ENCODE measurements at places on chromosomes 7 and 10.

GRCh38 chr7:28258240-28258639, 77.6 kb upstream of the JAZF1 start:
- DNase-seq: no peak

- DNase-seq: no peak
Measured at GRCh38 chr10:52752801-52753445, 19.7 kb downstream of the MBL2 start.

GRCh38 chr10:119531067-119531466, 11.5 kb downstream of the RGS10 start:
- DNase-seq: no peak

GRCh38 chr10:89659143-89660131, 14.4 kb upstream of the PANK1 start:
- DNase-seq: no peak

GRCh38 chr10:34294137-34294536, 521.0 kb downstream of the PARD3 start:
- DNase-seq: no peak

GRCh38 chr10:11913079-11913641, 90.0 kb downstream of the PROSER2 start:
- no peak for DNase-seq

- no peak for DNase-seq
Measured at GRCh38 chr7:253581-254336, 36.2 kb upstream of the FOXL3 start.

GRCh38 chr10:34235164-34235832, 579.8 kb downstream of the PARD3 start:
- no peak for DNase-seq

- no peak for DNase-seq
Measured at GRCh38 chr7:136912339-136912738, 43.9 kb downstream of the CHRM2 start.

GRCh38 chr10:73872190-73872710, 2.1 kb downstream of the CAMK2G start:
- DNase-seq: no peak

DNA sequence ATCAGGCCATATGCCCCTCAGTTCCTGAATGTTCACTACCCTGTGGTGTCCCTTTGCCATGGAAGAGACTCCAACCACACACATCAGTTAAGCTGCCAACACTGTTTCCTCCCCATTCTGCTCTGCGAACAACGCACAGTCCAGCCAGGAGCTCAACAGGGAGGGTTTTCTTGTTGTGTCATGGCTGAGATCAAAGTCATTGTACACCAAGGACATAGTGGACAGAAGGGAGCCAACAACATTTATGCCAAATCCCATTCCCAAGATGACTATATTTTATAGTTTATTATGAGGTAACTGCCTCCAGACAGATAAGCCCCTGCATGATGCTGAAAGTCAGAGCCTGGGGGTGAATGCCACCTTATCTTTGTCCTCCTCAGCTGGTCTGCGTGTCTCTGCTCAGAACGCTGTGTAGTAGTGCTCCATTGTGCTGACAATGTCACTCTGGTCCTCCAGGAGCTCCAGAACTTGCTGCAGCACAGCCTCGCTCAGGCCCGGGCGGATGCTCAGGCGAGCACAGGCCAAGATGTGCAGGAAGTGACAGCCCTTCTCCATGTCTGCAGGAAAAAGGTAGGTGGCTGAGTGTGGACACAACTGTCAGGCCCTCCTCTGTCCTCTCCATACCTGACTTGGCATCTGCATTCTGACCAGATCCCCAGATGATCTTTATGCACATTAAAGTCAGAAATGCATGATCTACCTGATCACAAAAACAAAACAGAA, 27.1 kb upstream of the SH3PXD2A start:
- DNase-seq: no peak

DNA sequence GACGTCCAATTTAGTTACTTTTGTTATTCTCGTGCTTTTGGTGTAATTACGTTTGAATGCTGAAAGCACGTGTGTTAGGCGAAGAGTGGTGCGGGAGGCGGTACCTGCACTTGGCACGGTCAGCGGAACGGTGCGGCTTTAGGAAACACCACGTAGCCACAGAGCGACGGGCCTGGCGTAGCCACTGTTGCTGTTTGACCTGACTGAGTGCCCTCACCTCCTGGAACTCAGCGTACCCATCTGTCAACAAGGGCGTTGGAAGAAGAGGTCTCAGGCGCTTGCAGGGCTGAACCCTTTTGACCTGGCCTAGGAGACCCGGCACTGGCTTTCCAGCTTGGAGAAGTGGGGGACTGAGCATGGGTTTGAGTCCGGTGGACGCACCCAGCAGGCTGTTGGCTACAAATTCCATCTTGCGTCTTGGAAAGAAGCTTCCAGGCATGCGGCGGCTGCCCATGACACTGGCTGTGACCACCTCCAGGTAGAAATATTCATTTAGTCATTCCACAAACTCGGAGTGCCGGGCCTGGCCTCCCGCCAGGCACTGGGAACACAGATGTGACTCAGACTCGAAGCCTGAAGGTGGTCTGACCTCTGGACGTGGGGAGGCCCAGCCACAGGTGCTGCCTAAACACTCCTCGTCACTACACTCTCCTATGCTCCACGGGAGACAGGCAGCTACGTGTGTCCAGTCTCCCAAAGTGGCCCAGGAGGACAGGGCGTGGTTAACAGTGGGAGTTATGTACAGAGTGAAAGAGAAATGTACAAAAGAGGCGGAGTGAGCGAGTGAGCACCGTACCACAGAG, 22.2 kb downstream of the FAM20C start:
- no peak for DNase-seq
